ENCODE measurements at places on chromosomes 3 and 15.

- DNase-seq = no peak
Measured at GRCh38 chr15:60781211-60781713, 302.3 kb upstream of the ICE2 start.

GRCh38 chr15:89122505-89123180 lies 34.4 kb downstream of the ABHD2 start:
- no peak for DNase-seq

GRCh38 chr15:100899601-100900000 lies 19.6 kb upstream of the LRRK1 start:
- no peak for DNase-seq

- no peak for DNase-seq
Measured at GRCh38 chr15:99580076-99580475, 14.3 kb downstream of the MEF2A start.

GRCh38 chr3:120554812-120555606 lies 41.1 kb upstream of the NDUFB4 start:
- no peak for DNase-seq

- peak; percentile 7 for DNase-seq
Measured at GRCh38 chr3:132726341-132726823, 4.2 kb upstream of the NPHP3 start.

DNA sequence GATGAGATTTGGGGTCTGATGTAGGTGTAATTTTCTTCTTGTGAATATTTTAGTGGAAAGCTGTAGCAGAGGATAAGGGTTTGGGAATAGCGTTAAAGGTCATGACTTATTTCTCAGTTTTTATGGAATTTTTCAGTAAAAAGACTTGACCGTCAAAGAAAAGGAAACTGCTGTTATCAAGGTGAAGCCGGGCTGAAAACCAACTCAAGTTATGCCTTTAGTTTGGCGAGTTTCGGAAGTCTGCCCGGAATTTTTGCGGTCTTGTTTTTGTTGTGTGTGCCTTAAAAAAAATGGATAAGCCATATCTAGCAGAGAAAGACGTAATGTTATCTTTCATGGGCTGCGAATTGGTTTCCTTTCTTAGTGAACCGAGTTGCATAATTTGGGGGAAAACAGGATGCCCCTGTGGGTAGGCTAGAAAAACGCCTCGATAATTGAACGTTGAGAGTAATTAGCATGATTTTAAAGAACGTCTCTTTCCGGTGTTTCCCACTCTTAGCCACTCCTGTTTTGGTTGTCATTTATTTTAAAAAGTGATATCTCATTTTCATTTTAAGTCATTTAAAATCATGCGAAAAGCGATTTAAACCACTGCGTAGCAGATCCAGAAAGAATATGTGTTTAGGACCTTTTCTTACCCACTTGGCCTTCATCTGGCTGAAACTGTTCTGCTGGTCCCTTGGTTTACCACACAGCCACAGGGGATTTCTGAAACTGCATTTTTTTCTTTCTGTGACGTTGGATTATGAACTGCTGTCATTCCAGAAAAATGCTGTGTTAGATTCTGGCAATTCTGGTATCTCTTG lies 1.1 kb downstream of the NFKBIZ start:
- no peak for DNase-seq

- no peak for DNase-seq
Measured at GRCh38 chr15:60077581-60078359, 73.7 kb downstream of the FOXB1 start.

GRCh38 chr15:89307791-89308190 lies 26.8 kb downstream of the POLG start:
- DNase-seq = no peak

DNA sequence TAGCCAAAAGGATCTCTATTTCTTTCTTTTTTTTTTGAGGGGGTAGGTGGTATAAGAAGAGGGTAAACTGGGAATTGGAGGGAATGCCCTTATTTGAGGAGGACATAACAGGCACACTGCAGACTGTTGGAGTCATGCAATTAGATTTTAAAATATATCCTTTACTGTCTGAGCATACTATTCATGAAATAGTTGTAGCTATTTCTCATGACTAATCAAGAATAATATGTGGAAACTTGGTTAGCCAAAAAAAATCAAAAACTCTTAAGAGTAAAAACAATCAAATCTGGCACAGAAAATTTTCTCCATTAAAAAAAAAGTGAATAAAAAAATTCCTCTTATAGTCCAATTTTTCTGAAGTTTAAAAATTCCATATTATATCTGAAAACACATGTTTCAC lies 174.9 kb downstream of the SCAPER start:
- no peak for DNase-seq

DNA sequence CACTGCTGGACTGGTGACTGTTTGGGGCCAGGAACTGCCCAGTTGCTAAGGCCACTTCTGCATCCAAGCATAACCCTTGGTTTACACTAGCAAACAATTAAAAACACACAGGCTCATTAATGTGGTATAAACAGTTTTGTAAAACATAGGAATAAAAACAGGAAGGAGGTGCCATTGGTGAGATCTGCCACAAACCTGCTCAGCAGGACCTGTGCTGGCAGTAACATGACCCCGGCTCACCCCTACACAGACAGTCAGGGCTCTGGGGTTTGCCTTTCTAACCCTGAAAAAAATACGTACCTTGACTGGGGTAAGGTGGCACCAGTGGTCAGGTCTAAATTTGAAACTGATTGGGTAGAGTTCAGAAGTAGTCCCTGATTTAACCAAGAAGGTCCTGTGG lies 76.2 kb downstream of the ATP1B3 start:
- no peak for DNase-seq

- no peak for DNase-seq
Measured at GRCh38 chr3:160434071-160434470, 15.5 kb downstream of the TRIM59 start.

DNA sequence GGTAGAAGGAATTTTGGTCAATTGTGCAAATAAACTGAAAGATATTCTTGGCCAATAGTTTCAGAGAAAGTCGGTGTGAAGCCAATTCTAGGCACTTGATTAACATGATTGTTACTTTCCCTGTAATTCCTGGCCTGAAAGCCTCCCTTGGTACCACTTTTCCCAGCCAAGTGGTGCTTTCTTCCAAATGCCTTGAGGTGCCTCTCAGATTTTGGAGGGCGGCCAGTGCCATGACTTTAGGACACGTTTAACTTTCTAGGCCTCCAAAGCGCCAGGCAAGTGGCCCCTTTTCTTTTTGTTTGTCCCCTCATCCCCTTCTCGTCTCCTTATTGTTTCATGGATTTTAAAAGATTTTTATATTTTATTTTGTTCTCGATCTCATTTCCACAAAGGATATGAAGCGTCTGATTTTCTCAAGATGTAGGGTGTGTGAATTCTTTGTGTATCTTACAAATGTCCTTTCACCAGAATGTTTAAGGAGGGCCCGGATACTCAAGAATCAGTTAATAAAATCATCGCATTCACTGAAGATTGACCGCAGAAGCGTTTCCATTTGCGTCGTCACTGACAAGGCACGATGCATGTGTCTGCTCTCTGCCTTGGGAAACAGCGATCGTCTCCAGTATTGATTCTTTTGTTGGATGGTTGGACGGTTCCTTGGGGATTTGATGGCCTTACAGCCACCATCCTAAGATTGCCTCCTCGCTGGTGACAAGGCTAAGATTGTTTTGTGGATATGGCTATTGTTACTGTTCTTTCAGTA lies 87.8 kb downstream of the ASB7 start:
- no peak for DNase-seq

DNA sequence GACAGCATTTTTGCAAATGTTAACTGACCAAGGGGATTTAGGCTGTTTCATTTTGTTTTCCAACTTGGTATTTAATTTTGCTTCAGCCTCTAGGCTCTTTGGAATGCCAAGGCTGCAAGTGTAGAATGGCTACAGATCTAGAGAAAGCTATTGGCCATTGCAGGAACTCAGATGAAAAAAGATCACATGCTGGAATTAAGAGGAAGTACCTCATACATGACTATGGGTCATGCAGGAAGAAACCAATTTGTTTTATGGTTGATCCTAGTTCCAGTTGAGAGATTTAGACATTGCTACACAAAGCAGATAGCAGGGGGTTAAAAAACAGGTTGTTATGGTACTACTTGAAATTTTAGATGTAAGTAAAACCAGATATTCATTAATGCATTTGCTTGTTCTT lies 12.7 kb upstream of the CLDN16 start:
- no peak for DNase-seq

- no peak for DNase-seq
Measured at GRCh38 chr3:101533603-101533968, 20.6 kb upstream of the SENP7 start.

DNA sequence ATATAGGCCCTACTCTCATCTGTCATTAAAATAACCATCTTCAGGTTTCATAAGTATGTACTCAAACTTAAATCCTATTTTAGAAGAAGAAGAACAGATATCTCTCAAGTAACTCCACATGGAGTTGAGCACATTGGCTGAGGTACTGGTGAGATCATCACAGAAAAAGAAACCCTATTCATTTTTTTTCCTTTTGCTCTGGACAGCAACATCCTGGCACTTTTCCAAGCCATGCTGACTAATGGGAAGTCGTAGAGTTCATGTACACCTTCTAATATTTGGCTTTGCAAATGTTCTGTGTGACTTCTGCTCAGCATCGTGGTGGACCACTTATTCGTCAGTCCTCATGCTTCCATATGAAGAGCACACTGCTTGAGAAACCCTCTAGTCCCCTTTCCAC lies 336.0 kb upstream of the KCNH8 start:
- DNase-seq = no peak

GRCh38 chr15:39139431-39140059 lies 441.3 kb upstream of the THBS1 start:
- no peak for DNase-seq

DNA sequence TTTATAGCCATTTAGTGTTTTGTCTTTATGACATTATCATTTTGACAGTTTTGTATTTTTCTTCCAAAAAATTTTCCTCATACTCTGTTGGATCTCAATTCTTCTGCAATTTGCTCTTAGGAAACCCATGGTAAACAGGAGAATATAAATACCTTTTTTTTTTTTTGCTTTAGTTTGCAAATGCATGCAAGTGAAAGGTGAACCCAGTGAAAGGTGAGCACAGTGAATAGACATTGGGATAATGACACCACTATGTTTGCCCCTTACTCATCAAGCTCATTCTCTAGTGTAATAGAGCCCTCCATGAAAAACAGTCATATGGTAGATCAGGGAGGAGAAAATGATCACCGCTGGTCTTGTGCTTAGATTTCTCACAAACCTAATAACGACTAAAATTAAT lies 59.0 kb upstream of the TRPC1 start:
- DNase-seq = no peak

GRCh38 chr3:17045705-17046104 lies 160.9 kb downstream of the PLCL2 start:
- DNase-seq = no peak

Data from A549 (cell line).